ENCODE measurements at places on chromosomes 6 and 20. TPM values are rescaled to one million over a fixed set of nuclear protein-coding genes. Genes with fewer than 3 reads are reported as not detected.

SLC2A10 gene
- total RNA-seq: 61.1 TPM

CD93 gene
- total RNA-seq: 1.6 TPM

ULBP2 gene
- total RNA-seq: 14.9 TPM

ETV7 gene
- 0.59 TPM for total RNA-seq

TBP gene
- total RNA-seq: 9.6 TPM

GMPR gene
- 11.6 TPM for total RNA-seq

All from smooth muscle cell of the pulmonary artery (primary cell).